ENCODE measurements at places on chromosomes 12 and 14. TPM values are rescaled to one million over a fixed set of nuclear protein-coding genes. Genes with fewer than 3 reads are reported as not detected.

- DNase-seq, result peak; percentile 51
Observed at GRCh38 chr14:22547313-22547947, 41.6 kb downstream of the DAD1 start.

GRCh38 chr12:100706033-100706432, 88.5 kb upstream of the ANO4 start:
- DNase-seq, result no peak

The MIP gene
- total RNA-seq, result not detected

The RNASE7 gene
- total RNA-seq, result not detected

DNA sequence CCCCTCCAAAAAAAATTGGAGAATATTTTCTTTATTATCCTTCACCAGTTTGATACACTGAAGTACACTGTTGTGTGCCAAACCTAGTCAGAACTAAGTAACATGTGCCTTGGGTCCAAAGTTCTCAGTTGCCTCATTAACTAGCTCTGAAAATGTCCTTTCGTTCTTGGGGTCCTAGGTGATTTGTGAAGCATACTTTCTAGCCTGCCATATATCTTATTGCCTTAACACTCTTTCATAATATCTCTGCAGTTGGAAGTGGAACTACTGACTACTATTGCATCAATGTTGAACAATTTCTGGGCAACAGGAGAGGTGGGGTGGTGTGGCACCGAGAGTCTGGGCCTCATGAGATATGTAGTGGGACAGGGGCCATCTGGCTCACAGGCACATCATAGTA, 592.9 kb upstream of the FBXO33 start:
- DNase-seq, result no peak

The WNT1 gene
- 0.87 TPM for total RNA-seq

- no peak for DNase-seq
Observed at GRCh38 chr12:61536525-61536924, 723.7 kb upstream of the USP15 start.

DNA sequence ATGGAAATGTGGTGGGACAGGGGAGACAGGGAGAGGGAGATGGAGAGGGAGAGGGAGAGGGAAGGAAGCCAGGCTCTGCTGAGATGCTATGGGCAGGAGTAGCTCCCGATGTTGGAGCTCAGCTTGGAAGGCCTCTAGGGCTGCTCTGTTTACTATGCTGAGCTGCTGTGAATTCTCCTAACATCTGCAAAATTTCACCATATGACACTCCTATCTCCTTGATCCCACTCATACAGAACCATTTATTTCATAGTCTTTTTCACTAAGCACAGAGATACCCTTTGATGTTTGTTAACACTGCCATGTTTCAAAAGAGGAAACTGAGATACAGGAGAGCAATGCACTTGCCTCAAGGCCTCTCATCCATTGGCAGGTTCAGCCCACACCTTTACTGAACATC, 60.7 kb downstream of the C12orf75 start:
- DNase-seq, result no peak

DNA sequence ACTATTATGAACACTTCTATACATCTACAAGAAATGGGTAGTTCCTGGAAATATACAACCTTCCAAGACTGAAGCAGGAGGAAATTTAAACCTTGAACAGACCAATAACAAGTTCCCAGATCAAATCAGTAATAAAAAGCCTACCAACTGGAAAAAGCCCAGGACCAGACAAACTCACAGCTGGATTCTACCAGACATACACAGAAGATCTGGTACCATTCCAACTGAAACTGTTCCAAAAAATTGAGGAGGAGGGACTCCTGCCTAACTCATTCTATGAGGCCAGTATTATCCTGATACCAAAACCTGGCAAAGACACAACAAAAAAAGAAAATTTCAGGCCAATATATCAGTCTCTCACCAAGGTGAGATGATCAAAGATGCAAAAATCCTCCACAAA, 189.4 kb downstream of the RPS29 start:
- DNase-seq, result no peak

DNA sequence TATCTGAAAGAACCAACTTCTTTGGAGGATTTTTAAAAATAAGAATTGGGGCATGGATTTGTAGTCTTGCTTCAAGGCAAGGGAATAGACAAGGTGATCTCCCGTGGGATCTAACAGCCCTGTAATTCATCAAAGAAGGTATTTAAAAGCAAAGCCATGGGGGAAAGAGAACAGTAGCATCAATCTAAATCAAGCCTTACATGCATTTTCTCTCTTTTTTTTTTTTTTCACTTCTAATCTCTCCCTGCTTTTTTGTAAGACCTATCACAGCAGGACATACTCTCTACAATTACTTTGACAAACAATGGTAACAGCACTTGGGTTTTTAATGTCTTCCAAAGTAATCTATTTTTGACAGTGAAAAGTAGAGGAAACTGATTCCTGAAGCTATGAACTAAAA, 367.9 kb downstream of the PAWR start:
- no peak for DNase-seq

- no peak for DNase-seq
Observed at GRCh38 chr12:26319511-26319910, 124.1 kb downstream of the SSPN start.

DNA sequence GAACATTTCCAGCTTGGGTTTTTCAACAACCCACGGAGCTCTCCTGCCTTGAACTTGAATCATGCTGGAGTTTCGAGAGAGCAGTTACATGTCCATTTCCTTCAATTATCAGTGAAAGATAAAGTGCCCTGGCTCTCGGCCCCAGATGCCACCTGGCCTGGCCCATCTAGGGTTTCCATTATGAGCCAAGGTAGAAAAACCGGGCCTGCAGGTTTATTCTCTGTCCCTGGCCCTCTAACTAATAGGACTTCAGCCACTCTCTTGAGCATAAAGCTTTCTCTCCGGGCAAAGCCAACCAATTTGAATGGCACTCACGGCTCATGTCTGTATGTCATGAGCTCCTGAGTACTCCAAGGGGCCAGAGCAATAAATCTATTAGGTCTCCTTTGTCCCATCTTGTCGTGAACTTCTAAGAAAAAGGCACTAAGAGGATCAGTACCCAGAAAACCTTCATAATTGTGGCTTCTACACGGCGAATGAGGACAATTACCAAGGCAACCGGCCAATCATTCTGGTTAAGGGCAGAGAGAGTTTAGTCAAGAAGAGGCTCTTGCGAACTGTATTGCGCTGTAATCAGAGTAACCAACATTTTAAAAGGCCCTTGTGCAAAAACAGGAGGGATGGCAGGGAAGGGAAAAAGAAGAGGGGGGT, 392.3 kb downstream of the MED13L start:
- DNase-seq, result no peak

The RDH12 gene
- not detected for total RNA-seq

DNA sequence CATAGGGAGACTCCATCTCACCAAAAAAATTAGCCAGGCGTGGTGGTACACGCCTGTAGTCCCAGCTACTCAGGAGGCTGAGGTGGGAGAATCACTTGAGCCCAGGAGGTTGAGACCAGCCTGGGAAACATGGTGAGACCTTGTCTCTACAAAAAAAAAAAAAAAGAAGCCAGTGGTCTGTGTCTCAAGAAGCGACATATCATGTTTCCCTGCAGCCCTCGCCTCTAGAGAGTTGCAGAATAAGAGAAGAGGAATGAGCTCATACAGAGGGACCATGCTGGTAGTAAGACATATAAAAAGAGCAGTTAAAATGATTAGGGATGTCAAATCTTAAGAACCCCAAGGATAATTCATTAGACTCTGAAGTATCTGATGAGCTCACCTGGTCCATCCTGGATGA, 39.4 kb upstream of the BICDL1 start:
- no peak for DNase-seq

The NOVA1 gene
- not detected for total RNA-seq

All from activated CD8-positive, alpha-beta memory T cell treated with anti-CD3 and anti-CD28 coated beads, Interleukin-2, amount 10 ng/mL, durations not matched to agents 7 days and 5 days (primary cell).